ENCODE measurements at places on chromosomes 5 and 9.

DNA sequence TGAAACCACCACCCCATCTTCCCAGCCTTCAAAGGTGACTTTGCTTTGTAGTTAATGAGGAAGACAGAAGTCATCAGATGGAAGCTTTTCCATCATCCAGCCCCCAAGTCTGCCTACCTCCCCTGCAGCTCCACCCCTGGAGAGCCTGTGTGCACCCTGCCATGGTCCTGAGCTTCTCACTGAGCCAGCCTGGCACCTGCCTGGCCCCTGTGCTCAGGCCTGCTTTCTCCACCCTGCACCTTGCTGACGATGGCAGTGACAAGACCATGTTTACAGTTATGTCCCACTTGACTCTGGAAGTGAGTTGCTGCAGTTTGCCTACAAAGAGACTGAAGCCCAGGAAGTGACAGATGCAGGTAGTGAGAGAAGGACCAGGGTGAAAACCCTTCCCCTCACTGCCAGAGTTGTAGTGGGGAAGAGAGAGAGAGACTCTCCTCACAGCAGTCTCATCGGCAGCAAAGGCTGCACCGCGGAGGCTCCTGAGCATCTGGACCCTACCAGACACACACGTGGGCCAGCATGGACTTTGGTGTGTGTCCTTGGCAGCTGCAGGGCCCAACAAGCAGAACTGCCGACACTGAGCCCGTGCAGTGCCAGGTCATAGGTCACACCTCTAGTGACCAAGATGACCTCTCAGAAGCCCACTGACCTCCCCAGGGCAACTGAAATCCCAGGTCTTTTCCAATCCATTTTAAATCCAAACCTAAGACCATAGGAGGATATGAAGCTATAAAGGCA, 107.1 kb downstream of the CACNA1B start:
- no peak for DNase-seq

DNA sequence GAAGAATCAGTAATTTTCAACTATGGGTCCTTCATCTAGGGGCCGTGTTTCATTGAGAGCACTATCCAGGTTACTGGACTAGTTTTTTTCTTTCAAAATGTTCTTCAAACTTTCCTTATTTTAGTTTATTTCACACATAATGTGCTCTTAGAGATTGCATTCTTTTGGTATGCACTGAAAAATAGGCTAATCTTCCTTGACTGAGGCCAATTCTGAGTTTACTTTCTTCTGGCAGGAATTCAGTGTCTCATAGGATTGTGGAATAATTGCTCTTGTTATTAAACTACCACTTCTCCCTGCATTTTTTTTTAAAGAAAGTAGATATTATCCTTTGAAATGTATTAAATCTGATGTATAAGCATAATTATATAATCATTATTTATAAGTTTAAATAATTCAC, 624.5 kb downstream of the RAB3C start:
- no peak for DNase-seq

DNA sequence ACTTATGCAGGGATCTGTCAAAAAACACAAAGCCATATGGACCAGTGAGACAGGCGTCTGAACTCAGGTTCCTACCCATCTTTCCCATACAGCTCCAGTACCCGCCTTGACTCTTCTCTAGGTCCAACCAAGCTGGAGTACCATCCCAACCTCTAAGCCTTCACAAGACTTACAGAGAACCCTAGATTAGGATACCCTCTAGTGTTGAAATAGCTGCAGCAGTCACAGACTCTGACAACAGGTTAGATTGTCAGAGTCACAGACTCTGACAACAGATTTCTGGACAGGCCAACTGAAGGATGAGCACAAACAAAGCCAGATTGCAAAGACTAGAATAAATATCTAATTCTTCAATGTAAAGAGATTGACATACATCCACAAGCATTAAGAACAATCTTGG, 266.1 kb downstream of the GRIA1 start:
- no peak for DNase-seq

- no peak for DNase-seq
Observed at GRCh38 chr5:5055712-5056111, 84.4 kb upstream of the ADAMTS16 start.

DNA sequence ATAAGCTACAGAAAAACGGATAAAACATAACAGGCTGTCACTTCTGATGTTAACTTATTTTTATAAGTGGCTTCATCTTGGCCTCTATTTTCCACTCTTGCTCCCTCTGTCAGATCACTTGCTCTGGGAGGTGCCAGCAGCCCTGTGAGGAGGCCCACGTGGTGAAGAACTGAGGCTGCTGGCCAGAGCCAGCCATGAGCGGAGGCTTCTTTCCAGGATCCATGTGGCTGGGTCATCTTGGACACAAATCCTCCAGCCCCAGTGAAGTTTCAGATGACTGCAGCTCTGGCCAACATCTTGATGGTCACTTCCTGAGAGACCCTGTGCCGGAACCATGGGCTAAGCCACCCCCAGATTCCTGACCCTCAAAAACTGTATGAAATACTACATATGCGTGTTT, 7.5 kb upstream of the CMBL start:
- no peak for DNase-seq

- no peak for DNase-seq
Observed at GRCh38 chr5:106258591-106259125, 1412.1 kb downstream of the EFNA5 start.

GRCh38 chr9:70477146-70477745, 62.8 kb upstream of the KLF9 start:
- no peak for DNase-seq

DNA sequence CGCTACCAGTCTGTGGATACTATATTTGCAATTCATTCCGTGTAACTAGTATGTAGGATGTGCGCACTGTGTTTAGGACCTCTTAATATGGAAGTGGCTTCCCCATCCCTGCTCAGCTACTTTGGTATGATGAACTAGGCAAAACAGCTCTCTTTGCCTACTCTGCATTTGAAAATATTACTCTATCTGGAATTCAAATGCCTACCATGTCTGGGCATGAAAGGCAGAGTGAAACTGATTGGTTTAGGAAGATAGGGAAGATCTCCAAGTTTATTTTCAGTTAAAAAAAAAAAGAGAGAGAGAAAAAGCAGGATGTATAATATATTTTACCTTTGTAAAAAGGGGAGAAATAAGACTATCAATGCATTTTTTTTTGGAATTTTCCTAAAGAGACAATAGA, 74.1 kb upstream of the ELL2 start:
- DNase-seq, result no peak

DNA sequence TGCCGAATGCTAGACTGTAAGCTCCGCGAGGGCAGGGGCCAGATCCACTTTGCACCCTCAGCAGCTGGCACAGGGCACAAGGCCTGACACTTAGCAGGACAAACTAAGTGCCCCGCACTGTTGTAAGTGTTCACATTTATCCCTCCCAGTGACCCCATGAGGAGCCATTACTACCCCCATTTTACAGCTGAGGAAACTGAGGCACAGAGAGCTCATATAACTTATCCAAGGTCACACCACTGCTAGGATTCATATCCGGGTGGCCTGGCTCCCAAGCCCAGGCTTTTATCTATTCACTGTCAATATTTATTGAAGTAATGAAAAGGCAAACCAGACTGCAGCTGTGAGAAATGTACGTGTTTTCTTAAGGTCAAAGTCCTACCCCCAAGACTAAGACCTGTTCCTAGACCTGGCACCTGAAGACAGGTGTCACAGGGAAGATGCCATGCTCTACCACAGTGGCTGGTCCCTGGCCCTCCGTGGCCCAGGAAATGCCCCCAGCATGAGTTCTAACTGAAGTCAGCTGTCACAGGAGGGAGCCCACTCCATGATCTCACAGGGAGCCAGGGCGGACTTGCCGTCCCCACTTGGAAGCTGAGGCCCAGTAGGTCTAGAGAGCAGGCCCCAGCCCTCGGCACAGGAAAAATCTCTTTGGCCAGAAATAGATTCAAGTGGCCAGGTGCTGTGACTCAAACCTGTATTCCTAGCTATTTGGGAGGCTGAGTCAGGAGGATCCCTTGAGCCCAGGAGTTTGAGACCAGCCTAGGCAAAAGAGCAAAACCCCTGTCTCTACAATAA, 74.7 kb upstream of the IL17B start:
- peak; percentile 37 for DNase-seq

DNA sequence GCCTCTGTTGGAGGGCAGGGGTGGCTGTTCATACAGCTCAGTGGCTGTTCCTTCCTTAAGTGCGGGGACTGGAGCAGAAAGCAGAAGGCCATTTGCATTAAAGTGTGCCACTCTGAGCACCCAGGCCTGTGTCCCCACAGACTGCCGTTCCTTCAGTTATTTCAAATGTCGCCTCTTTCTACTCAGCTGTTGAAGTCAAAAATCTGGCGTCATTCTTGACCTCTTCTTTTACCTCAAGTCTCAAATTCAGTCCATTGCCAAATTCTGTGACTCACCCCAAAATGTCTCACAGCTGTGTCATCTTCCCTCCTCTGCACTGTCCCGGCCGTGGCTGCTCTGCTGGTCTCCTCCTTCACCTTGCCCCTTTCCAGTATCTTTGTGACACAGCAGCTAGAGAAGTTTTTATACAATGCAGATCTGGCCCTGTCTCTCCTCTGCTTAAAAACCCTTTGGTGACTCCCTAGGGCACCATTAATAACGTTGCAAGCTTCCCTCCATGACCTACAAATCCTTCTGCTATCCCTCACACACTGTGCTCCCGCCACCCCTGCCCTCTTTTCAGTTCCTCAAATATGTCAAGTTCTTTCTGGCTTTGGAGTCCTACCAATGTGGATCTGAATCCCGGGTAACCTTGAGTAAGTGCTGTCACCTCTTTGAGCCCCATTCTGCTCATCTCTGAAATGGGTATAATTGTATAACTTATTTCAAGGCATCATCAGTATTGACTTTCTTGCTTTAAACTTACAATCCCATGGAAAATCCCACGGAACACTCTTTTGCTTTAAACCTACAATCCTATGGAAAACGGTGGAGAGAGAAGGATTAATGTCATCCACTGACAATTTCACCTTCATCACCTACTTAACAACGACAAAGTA, 98.3 kb upstream of the BOD1 start:
- DNase-seq, result no peak

DNA sequence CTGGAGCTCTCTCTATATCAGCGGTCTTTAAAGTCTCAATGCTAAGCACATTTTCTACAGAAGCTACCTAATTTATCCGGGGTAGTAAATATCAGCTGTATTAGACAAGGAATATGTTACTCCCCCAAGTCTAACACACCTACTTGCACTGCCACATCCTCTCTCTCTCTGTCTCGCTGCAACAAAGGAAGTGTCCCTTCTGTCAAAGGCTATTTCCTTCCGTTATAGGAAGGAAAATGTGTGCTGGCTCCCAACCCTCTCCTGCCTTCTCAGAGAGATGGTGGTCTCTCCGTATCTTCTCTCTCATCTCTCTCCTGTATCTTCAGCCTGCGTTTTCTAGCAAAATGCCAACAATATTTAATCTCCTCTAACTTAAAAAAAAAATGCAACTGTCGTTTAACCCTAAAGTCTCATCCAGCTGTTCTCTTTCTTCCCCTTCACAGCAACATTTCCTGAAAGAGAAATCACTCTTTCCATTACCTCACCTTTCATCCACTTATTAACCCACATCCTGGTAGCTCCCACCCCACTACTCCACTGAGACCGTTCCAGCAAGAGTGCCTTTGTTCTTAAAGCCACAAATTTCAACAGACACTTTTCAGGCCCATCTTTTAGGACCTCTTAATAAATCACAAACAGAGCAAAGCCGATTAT, 2.3 kb downstream of the TTF1 start:
- DNase-seq, result no peak

- no peak for DNase-seq
Observed at GRCh38 chr5:39201160-39201780, 18.1 kb downstream of the FYB1 start.

- no peak for DNase-seq
Observed at GRCh38 chr5:100746730-100747129, 156.4 kb downstream of the ST8SIA4 start.

GRCh38 chr9:134724202-134724911, 82.8 kb downstream of the COL5A1 start:
- no peak for DNase-seq

DNA sequence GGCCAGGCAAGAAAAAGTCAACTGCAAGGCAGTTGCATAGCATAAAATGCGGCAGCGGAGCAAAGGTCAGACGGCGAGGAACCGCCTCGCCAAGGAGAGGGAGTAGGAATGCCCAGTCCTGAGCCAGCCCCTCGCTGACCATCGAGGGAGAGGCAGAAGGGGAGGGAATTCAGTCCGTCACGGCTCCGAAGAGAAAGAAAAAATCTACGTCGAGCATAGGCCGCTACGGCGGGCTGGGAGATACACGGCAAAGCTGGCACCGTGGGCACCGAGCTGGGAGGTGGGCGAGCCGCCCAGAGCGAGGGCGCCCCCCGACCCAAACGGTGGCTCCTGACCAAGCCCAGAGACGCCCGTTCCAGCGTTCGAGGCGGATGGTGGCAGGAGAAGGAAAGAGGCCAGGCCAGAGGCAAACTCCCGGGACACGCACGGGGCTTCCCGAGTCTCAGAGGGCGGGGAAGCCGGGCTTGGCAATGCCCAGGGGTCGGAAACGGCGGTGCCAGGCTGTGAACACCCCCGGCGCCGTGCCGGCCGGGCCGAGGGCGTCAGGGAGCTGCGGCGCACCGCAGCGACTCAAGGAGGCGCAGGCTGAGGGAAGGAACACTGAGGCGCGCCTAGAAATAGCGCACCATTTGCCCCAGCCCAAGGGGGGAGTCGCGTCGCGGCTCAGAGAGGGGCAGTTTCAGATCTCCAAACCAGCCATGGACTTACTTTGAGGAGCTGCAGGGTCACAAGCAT, 518 bp downstream of the SPRY4 start:
- peak; percentile 74 for DNase-seq

DNA sequence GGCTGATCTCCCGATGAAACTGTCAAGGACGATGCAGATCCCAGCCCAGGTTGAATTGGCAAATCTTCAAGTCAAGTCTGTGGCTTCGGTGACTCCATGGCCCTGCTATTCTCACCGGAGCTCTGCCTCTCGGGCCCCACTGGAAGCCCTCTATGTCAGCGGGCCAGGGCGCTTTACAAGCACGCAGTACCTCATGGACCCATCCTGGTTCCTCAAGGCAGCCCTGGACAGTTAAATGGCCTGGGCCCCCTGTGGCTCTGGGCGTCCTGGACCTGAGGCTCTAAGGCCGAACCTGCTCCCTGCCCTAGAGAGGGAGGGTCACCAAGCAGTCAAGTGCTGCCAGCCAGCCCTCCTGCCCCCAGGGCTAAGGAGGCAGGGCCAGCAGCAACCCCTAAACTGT, 45.3 kb downstream of the STC2 start:
- peak; percentile 25 for DNase-seq

DNA sequence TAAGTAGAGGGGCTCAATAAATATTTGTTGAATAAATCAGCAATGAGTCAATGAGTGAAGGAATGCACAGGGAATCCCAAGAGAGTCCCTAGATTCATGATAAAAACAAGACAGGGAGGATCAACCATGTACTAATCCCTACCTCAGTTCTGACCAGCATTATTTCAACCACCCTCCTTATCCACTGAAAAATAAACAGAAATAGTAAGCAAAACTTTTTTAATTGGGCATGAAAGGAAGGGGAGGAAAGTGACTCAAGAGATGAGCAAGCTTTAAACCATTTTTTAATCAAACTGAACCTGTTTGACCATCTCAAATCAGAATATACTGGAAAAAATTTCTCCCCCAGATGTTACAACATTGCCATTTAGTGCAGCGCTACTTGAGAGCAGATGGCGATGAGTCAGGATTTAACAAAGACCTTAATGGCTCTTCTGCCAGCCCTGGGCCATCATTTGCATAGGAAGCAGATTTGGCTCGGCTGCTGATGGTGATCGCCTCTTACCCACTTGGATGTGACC, 194.8 kb upstream of the SLC30A5 start:
- DNase-seq, result peak; percentile 91

All from NCI-H69 (cell line).